ENCODE measurements at places on chromosomes 7 and 10.

- DNase-seq: no peak
Observed at GRCh38 chr10:106992055-106992454, 172.5 kb downstream of the SORCS1 start.

DNA sequence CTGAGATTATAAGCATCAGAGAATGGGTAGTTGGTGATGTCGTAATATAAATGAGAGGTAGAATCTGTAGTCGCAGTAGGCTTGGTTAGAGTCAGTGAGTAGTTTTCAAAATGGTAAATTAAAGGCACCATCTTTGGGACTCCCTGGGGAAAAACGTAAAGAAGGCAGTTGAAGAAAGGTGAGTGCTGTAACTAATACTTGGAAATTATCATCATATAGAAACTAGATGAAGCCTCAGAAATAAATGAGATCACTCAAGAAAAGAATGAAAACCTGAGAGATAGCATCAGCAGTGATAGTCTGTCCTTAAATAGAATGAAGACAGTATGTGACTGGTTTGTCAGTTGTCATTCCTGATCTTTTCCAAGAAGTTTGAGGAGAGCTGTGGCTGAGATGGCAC is 23.8 kb downstream of the PALS2 start:
- no peak for DNase-seq

DNA sequence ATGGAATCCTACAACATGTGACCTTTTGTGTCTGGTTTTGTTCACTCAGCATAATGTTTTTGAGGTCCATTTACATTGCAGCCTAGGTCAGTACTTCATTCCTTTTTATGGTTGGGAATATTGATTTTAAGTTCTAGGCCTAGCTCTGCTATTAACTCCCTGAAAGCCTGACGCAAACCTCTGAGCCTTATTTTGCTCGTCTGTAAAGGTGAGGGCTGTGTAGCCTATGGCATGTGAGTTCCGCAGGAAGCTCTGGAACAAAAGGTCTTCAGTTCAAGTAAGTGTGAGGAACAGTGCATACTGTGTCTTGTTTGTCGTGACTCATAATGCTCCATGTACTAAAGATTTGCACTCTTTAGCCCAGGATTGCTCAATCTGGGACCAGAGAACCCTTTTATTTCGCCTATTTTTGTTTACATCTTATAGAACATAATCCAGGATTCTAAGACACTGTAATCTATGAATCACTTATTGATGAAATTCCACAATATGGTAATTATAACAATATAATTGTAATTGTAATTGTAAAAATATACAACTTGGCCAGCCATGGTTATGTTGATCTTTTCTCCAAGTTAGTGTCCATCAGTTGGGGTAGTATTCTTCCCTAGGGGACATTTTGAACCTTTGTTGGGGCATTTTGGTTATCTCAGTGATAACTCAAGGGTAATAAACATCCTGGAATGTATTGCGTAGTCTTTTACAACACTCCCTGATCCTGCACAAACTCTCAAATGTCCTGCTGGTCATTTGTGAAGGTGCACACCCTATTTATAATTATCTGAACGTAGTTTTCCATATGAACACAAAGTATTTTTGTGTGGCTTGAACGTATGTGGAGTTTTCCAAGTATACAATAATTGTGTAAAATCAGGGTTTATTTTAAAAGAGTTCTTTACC is 184.7 kb downstream of the VTI1A start:
- no peak for DNase-seq

- DNase-seq: no peak
Observed at GRCh38 chr10:35040760-35041501, 49.2 kb downstream of the CUL2 start.

DNA sequence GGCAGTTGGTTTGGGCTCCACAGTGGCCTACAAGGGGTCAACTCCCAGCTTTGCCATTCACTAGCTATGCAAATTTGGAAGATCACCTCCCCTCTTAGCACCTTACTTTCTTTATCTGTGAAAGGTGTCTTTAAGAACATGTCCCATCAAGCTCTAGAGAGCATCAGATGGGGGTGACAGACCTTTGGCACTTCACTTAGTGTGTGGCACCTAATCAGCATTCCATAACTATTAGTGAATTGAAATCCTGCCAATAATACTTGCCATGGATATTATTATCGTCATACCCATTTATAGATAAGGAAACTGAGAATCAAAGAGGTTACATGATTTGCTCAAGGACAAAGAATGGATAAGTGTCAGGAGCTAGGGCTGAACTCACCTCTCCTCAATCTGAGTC is 51.9 kb downstream of the PLPP4 start:
- DNase-seq: no peak

DNA sequence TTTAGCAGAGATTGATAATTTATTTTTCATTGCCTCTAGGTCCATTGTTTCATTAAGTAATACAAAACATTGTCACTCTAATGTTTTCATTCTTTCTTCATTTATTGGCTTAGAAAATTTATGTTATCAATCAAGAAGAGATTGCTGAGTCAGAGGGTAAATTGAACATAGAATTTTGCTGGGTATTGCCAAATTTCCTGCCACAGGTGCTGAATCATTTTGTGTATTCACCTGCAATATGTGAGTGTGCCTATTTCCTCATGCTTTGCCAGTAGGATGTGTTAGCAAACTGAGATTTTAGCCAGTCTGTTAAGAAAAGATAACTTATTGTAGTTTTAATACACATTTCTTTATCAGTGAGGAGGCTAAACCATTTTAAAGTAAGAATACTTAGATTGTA is 38.0 kb downstream of the MARCHF5 start:
- DNase-seq: no peak

- peak; percentile 53 for DNase-seq
Observed at GRCh38 chr7:821688-822087, 10.6 kb upstream of the SUN1 start.

DNA sequence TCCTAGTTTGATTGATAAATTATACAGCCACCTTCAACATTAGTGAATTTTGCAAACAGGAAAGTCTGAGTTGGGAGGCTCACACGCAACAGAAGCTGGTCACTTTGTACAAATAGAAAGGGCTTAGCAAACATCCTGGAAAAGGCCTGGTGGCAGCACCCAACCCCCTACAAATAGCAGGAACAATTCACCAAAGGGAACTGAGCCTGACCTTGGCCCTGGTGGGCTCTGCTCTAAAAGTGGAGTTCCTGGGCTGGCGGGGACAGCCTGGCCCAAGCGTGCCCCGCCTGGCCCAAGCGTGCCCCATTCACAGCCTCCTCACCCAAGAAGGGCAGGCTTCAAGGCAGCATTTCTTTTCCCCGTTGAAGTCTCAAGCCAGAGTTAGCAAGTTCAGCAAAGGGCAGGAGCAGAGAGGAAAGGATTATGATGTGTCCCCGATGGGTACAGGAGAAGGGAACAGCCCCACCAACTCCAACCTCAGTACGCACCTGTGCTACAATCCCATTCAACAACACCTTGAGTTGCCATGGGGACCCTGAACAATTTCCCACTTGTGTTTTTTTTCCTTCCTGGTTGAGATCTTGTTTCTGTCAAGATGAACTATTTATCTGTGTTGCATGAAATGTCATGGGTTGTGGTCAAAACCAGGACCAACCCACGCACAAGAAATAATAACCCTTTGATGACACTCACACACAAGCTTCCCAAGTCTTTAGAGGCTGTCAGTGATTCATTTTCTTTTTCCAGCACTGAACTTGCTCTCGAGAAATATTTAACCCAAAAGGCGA is 43.4 kb downstream of the RGS10 start:
- DNase-seq: no peak

DNA sequence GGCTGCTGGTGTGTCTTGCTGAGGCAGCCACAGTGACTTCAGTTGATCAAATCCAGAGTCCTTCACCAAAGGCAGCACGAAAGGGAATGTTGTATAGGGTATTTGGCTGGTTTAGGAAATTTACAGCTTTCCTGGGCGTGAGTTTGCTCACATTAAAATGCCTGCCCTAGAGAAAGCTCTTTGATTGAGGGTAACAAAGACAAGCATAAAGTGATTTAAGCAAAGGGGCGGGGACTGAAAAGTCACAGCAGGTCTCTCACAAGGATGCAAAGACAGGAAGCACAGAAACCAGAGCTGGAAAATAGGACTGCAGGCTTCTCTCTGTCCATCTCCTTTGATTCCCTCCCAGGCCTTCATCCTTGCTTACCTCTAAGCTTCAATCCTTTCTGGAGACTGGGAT is 139.2 kb downstream of the ELMO1 start:
- DNase-seq: no peak

- DNase-seq: no peak
Observed at GRCh38 chr10:77844713-77845445, 81.7 kb downstream of the DLG5 start.

- DNase-seq: peak; percentile 39
Observed at GRCh38 chr10:124712704-124713407, 31.3 kb downstream of the FAM53B start.

All from posterior cingulate gyrus (tissue), 11 donors.